ENCODE measurements at places on chromosomes 3 and 15.

DNA sequence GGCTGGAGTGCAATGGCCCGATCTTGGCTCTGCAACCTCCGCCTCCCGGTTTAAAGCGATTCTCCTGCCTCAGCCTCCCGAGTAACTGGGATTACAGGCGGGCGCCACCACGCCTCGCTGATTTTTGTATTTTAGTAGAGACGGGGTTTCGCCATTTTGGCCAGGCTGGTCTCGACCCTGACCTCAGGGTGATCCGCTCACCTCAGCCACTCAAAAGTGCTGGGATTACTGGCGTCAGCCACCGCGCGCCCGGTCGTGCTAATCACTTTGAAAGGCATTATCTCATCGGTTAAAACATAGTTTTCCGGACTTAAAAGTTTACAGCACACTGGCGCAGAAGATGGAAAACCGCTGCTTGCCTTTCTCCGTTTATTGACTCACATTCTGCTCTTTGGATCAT lies 27.6 kb upstream of the MTHFS start:
- no peak for DNase-seq

DNA sequence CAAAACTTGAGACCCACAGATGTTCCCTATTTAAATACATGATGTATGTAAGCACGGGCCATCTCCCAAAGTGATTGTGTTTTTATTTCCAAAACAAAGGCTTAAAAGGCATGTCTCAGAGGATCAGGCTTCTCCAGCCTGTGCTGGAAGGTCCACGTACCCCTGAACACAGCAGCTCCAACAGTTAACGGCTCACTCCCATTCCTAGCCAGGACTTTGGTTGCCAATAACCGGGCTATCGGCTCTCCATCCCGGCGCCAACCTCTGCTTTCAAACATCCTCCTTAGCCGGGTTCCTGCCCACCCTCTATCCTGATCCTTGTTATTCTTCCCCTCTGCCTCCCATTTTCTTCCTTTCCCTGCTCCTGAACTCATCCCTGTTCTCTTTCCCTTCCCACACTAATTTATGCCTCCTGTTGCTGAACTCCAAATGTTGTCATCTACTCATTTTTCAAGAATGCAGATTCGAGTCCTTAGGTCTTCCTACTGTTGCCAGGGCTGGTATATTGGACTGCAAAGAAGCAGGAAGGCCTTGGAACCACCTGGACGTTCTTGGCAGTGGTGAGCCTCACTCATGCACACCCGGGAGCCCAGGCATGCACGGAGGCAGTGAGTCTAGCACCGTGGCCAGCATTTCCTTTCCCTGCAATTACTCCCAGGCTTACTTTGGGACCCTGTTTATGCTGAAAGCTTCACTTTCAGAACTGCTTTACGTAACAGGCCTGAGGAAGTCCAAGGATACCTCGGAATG lies 128.4 kb upstream of the RAD18 start:
- no peak for DNase-seq

DNA sequence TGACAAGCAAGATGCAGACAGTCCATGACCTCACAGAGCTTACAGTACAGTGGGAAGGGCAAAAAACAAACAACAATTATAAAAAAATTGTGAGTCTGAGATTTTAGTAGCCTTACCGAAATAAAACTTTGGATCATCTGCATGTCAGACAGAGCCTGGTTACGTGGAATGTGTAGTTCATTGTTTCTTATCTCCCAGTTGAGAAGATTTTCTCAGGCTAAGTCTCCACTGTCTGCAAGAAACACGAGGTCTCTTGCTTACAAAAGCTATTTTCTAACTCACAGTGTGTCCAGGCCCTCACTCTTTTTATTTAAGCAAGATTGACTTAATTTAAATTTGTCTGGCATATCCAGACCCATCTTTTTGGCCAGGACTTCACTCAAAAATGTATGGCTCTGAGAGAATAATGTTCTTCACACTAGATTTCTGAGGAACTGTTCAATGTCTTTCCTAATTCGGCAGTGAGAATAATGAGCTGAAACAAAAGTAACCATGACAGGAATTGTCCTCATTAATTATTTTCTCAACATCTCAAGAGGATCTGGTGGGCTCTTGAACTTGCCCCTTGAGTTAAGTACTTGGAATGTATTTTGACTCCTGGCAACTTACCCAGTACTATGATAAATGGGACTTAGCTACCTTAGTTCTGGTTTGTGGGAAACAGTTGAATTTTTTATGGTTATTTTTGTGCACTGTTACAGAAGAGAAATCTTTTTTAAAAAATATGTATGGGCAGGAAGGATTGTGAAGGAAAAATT lies 265.1 kb upstream of the COL8A1 start:
- DNase-seq = no peak

DNA sequence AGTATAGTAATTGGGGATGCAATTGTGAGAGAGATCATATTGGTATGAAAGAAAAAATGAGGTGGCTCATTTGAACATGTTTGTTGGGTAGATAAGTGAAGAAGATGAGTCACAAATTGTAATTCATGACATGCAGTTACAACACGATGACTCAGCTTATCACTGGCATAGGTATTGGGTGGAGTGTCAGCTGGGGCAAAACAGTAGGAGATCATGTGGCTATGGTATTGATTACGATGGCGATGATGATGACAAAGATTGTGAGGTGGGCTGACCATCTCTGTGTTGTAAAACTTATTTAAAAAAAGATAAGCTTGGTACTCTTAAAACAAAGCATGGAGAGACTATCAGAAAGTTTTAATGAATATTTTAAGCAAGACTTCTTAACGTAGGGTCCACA lies 11.6 kb upstream of the DPH6 start:
- no peak for DNase-seq

GRCh38 chr15:43274136-43274535 lies 7.4 kb upstream of the TGM5 start:
- DNase-seq = no peak

DNA sequence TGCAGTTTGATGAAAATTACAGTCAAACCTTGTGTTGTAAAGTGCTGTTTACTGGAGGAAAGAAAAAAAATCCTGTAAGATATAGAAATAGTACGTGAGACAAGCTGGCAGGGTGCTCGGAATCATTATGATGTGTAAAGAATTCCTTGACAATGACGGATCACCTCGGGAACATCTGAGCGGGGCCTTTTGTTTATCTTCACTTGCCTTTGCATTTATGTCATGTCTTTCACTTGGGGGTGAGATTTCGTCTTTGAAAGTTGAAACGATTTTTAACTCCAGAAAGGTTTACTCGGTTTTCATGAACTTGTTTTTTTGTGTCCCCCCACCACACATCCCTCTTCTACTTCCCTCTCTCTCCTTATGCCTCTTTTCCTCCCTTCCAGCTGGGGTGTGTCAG lies 128.3 kb upstream of the VEPH1 start:
- DNase-seq = no peak

DNA sequence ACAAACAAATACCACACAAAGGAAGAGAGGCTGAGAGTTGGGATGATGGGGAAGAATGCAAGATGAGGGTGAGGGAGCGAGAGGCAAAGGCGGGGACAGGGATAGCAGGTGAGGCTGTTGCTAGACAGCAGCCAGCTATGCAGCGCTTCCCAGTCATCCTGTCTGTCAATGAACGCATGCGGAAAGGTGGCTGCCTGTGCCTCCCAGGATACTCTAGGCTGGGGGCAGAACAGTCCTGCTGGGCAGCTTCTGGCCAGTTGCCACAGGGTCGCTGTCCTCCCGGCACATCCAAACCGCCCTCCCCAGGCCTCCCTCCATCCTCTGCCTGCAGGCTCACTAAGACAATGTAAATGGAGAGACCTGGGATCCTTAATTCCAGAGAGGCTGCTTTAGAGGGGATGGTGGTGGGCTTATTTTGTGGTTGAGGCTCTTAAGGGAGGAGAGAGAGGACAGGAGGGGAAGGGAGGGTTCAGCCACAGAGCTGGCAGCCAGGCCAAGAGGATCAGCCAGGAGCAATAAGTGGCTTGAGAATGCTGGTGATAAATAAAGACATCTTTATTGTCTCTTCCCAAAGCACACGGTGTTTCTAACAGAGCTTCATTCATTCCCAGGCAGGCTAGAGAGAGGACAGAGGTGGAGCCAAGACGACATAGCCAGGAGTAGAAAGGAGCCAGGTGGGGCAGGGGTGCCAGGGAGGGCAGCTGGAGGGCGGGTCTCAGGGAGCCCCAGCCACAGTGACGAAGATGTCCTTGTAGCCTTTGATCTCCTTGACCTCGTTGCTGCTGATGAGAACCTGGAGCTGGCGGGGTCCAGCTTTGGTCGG lies 9.2 kb upstream of the TGM5 start:
- DNase-seq = no peak

DNA sequence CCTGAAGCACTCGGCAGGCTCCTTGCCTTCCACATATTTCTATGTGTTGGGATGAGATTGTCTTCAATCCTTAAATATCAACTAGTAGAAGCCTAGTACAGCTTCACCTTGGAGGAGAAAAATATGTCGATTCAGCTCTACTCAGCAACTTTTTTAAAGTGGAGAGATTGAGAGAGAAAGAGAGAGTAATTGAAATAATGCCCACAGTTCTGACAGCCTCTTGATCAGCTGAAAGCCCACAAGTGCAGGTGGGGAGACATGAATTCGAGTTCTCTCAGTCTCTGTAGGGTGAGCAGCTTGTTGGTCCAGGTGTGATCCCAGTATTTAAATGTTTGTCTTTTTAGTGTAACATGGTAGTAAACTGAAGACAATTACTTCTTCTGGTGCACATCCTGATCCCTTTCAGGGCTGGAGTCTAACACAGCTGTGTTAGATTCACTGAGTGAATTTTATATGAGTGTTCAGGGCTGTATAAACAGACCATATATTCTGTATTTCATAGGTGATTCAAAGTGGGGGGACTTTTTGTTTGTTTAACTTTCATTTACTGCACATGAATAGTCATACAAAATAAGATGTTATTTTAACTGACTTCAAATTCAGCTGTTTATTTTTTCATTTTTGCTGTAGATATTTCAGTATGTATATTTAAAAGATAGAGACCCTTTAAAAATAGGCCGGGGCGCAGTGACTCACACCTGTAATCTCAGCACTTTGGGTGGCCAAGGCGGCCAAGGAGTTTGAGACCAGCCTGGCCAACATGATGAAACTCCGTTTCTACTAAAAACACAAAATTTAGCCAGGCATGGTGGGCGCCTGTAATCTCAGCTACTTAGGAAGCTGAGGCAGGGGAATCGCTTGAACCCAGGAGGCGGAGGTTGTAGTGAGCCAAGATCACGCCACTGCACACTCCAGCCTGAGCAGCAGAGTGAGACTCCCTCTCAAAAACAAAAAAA lies 64.0 kb downstream of the ST6GAL1 start:
- DNase-seq = no peak

All from GM20000 (cell line).